ENCODE measurements at places on chromosomes 3 and 15. TPM values are rescaled to one million over a fixed set of nuclear protein-coding genes. Genes with fewer than 3 reads are reported as not detected.

Gene RNF123
- total RNA-seq = 35.5 TPM

Gene TMEM43
- total RNA-seq = 98.2 TPM

DNA sequence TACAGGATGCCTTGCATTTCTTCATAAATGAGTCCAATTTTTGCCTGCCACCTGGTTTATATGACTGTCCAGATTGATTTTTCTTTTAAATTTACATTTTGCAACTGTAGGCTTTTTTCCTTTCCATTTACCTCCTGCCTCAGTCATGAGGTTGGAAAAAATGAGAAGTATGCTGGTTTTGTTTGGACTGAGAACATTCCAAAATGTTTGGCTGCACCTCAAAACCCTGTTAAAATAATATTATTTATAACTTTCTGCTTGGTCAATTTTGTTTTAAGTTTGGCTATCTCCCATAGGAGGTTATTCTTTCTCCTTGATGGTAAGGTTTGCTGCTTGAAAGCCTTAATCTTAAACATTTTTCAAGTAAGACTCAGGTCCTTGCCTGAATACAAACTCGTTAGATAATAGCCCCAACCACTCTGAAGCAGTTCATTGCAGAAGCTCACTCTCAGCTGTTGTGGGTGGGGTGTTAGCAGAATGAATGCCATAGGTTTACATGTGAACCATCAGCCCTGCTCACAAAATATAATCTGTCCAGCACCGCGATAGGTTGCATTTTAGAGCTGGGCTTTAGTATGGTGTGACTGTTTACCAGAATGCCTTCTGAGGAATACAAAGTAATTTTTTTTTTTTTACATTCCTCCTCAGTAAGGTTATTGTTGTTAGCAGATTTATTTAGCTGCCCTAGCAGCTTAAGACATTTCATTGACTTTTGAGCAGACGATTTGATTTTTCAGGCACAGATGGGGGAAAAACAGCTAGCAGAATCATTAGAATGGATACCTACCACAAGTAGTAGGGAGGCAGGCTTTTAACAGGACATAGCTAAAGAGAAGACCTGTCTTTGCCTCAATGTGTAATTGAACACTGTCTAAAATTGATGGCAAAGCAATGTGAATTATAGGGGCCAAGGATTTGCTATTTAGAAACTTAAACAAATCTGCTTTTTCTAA, 630.8 kb upstream of the KCNMB2 start:
- DNase-seq = no peak

- DNase-seq = no peak
Measured at GRCh38 chr3:110530902-110531301, 540.7 kb upstream of the NECTIN3 start.

Gene PARP15
- 4.3 TPM for total RNA-seq

DNA sequence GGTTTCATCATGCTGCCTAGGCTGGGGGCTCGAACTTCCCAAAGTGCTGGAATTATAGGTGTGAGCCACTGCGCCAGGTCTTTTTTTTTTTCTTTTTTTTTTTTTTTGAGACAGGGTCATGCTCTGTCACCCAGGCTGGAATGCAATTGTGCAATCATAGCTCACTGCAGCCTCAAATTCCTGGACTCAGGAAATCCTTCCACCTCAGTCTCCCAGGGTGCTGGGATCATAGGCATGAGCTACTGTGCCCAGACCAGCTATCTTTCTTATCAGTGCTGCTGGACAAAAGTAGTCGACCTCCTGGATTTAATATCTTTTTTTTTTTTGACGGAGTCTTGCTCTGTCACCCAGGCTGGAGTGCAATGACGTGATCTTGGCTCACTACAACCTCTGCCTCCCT, 60.8 kb downstream of the TFDP2 start:
- DNase-seq = no peak

Gene GHSR
- total RNA-seq = not detected

- no peak for DNase-seq
Measured at GRCh38 chr3:58218904-58219303, 8.1 kb upstream of the DNASE1L3 start.

DNA sequence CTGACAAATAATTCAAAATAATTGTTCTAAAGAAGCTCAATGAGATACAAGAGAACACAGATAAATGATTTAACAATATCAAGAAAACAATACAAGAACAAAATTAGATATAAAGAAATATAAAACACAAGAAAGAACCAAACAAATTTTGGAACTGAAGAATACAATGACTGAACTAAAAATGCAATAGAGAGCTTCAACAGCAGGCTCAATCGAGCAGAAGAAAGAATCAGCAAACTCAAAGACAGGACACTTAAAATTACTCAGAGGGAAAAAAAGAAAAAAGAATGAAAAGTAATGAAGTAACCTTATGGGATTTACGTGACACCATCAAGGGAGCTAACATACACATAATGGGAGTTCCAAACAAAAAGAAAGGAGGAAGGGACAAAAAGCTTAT, 32.1 kb downstream of the CCDC54 start:
- DNase-seq = no peak

DNA sequence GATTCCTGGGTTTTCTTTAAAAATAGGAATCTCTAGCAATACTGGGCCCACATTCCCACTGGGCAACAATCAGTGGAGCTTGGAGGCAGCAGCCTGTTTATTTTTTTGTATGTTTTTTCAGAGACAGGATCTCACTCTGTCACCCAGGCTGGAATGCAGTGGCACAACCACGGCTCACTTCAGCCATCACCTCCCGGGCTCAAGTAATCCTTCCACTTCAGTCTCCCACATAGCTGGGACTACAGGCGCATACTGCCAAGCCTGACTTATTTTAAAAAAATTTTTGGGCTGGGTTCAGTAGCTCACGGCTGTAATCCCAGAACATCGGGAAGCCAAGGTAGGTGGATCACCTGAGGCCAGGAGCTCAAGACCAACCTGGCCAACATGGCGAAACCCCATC, 29.1 kb upstream of the GNB5 start:
- no peak for DNase-seq

GRCh38 chr3:9897408-9898372, 5.0 kb upstream of the IL17RE start:
- peak; percentile 25 for DNase-seq
